ENCODE measurements at places on chromosomes 6 and 20.

- DNase-seq, result no peak
Measured at GRCh38 chr6:3532296-3532916, 75.6 kb upstream of the SLC22A23 start.

- peak; percentile 61 for DNase-seq
Measured at GRCh38 chr6:160088069-160088783, 33.4 kb upstream of the SLC22A1 start.

- peak; percentile 77 for DNase-seq
Measured at GRCh38 chr6:34248198-34248726, 544 bp downstream of the SMIM29 start.

DNA sequence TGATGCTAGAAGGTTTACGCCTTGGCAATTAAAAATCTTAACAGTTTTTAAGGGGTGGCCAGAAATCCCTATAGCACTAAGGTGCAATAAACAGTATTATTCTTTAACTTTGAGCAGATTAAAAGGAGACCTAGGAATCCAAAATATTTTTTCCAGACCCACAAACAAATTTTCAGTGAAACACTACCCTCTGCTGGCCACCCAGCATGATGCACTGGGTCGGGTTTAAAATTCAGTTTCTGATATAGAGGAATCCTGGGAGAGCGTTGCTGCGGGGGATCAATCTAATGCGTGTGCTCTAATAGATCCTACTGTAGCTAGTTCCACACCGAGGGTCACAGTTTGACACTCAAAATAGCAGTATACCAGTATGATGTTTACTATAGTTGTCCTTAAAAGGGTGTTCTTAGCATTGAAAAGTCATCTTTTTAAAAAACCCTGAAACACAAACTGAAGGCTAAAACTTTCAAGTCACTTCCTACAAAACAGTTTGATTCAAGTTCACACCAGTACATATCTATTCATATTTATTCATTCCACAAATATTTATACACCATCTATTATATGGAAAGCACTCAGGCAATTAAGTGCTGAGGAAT, 10.2 kb downstream of the UBE3D start:
- no peak for DNase-seq

DNA sequence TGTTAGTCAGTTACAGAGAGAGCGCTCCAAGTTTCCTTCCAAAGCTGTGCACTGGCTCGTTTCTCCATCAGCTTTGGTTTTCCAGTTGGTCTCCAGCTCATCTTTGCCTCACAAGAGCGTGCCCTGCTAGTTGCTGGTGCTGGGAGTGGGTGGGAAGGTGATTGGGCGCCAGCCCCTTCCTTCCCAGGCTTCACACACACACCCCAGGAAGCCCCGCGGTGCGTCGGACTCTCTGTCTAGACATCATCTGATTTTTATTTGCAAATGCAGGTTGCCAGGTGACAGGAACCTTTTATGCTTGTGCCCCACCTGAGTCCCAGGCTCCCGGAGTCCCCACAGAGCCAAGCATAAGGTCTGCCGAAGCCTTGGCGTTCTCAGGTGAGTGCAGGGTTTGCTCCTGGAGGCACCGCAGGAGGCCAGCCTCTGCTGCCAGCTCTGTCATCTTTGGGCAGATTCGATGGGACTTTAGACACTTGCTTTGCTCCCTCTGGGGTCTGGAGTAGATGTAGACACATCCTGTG, 7.1 kb downstream of the IRF4 start:
- no peak for DNase-seq

- no peak for DNase-seq
Measured at GRCh38 chr6:130385064-130385695, 19.4 kb downstream of the TMEM200A start.

GRCh38 chr6:140366991-140367390, 992.5 kb upstream of the CITED2 start:
- no peak for DNase-seq

GRCh38 chr20:44367746-44368145, 12.2 kb downstream of the HNF4A start:
- DNase-seq, result no peak

DNA sequence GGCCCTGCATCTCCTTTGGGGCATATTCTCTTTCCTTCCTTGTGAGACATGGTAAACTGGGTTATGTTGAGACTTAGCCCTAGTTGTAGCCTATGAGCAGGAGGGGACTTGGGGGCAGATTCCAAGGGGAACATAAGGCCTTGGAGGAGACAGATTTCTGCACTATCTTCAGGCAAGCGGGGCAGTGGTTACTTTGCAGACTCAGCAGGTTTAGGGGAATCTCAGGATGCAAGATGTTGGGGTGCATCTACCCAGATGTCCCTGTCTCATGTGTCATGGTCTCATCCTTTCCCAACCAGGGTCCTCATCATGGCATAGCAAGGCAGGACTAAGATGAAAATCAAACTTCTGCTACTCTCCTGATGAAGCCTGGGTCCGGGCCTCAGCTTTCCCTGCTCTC, 58.6 kb upstream of the PTPRT start:
- no peak for DNase-seq

DNA sequence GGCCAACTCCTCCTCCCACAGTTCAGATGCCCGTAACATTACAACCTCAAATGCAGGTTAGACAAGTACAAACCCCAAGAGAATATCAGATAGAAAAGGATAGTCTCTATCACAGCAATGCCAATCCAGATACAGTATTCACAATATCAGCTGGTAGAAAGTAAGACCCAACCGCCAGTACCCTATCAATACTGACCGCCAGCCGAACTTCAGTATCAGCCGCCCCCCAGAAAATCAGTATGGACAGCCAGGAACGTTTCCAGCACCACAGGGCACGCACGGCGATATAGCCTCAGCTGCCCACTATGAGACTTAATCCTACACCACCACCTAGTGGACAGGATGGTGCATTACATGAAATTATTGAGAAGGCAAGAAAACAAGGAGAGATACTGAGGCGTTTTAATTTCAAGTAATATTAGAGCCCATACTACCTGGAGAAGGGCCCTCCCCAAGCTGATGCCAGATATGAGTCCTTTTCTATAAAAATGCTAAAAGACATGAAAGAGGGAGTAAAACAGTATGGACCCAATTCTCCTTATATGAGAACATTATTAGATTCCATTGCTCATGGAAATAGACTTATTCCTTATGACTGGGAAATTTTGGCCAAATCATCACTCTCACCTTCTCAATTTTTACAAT, 17.6 kb upstream of the EIF2S2 start:
- peak; percentile 78 for DNase-seq

DNA sequence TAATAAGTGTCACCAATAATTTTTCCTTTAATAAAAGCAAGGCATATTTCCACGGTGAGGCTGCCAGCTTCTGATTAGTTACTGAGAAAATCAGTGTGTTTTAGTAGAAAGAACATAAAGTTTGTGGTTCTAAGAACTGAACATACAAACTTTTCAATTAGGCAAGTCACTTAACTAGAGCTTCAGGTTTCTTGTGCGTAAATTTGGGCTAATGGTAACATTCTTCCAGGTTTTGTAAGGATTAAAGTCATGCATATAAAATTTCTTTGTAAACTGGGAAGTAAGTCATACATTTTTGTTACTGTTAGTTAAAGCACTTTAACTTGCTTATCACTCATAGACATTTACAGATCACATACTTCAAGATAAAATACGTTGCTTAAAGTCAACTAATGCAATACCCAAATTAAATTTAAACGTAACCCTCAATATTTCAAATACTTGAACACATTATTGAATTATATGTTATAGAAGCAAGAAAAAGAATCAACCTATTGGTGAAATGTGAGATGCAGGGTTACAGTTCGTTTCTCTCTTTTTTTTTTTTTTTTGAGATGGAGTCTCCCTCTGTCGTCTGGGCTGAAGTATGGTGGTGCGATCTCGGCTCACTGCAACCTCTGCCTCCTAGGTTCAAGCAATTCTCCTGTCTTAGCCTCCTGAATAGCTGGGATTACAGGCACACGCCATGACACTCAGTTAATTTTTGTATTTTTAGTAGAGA, 327.3 kb upstream of the NOX3 start:
- DNase-seq, result no peak

DNA sequence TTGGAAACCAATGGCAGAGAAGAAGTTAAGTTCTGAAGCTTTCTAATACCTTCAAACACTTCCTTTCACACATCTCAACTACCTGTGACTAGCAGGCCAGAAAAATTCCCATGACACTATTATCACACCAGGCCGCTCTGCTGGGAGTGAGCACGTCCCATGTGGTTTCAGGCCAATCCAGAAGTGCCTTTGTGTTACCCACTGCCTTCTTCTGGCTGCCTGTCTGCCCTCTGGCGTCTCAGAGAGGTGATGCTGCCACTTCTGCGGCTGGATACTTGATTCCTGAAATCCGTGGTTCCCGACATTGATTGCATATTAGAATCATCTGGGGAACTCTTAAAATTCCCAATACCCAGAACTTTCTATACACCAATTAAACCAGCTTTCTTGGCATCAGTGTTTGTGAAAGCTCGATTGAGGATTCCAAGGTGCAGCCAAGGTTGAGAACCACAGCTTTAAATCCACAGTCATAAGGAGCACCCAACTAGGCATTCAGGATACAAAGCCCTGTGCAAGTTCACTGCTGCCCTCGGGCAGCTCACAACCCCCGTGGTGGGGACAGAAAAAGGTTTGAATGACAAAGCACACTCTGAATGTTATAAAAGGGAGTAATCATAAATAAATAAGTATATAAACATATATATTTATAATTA, 65.6 kb downstream of the STMND1 start:
- peak; percentile 25 for DNase-seq

- DNase-seq, result no peak
Measured at GRCh38 chr20:21027569-21027968, 78.6 kb downstream of the LINC00237 start.

GRCh38 chr6:6712449-6713403, 124.2 kb downstream of the LY86 start:
- no peak for DNase-seq

DNA sequence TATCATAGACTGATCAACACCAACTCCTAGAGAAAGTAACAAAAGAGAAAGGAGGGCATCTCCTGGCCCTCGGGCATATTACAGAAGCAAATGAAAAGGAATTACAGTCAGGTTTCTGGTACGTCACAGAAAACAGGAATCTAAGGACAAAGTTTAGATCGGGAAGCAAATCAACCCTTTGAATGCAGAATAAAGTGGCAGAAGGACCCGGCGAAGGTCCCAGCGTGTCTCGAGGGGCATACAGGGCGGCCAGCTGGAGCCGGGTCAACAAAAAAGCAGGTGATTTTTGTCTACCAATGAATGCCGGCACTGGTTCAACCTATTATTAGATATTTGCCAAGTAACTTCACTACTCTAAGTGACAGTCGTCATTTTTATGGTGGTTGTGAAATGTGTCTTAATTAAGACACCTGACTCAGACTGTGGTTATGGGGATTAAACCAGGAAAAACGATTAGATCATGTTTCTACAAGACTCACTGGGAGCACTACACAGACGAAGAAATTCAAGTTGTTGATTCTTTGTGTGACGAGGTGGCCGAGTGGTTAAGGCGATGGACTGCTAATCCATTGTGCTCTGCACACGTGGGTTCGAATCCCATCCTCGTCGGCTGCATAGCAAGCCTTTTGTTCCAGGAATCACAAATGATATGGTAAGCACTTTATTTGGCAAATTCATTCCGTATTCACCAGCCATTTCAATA, 12.4 kb upstream of the ZSCAN9 start:
- DNase-seq, result peak; percentile 35

GRCh38 chr6:31299511-31299910, 27.6 kb upstream of the HLA-C start:
- DNase-seq, result no peak

DNA sequence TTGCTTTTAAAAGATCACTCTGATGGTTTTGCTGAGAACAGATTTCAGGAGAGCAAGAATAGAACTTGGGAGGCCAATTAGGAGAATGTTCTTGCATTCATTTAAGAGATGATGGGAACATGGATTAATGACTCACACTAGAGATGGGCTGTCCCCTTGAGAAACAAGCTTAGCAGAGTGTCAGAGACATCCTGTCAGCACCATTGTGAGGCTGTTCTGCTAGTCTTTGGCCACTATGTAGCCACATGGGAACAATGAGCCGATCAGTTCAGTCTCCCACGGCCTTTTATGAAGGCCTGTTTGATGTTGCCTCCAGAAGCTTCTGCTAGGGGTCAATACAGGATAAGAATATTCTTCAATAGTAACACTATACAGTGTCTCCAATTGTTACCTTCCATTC, 113.0 kb upstream of the EYA4 start:
- no peak for DNase-seq

DNA sequence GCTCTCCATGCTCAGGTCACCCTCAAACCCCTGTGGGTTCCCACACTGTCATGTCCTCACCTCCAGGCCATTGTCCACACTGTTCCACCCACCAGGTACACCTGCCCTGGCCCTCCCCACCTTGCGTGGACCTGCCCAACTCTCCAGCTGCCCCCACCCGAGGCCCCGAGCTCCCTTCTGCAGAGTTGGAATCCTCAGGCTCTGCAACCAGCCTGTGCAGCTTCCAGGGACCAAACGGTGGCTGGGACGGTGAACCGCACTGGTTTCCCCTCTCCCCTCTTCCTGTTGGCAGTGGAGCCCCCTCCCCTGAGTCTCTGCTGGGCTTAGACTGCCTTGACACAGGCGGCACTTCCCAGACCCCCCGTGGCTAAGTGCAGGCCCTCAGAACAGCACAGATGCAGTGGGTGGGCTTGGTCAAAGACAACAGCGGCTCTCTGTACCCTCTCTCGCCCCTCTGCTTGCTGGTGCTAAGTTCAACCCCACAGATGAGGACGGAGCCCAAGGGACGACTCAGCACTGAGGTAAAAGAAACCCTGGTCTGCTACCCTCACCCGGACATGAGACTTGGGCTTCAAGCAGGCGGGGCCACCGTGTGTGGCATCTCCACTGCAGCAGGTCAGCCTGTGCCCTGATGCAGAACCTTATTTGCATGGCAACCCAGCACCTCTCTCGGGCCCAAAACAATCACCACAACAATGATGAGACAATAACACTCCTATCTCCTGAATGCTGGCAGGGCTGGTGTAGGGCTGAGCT, 11.0 kb downstream of the ZBP1 start:
- DNase-seq, result no peak

DNA sequence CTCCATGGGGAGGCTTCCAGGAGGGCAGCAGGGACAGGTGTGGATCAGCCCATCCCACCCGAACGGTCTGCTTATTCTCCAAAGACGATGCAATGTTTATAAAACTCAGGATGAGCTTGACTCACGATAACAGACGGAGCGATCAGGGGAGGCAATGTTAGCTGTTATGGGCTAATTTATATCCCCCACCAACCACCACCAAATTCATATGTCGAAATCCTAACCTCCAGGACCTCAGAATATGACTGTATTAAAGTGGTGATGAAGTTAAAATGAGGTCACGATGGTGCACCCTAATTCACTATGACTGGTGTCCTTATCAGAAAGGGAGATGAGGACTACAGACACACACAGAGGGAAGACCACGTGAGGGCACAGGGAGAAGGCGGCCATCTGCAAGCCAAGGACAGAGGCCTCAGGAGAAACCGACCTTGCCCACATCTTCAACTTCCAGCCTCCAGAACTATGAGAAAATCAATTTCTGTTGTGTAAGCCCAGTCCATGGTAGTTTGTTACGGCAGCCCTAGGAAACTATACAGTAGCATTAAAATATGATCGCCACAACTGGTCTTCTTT, 7.0 kb downstream of the ADTRP start:
- no peak for DNase-seq

GRCh38 chr20:4437131-4437530, 284.6 kb upstream of the PRND start:
- no peak for DNase-seq

Measured in right cardiac atrium (tissue), 5 donors.